Anterior cingulate cortex (tissue), 58 donors: ENCODE measurements at places on chromosomes 12 and 14.

- peak; percentile 13 for DNase-seq
These were observed at the start of gene NFE2 for GRCh38 chr12:54300732-54301427. NFE2 (minus strand) TSS chr12:54301015; CDS start chr12:54295248, 5,767 bp downstream.

DNA sequence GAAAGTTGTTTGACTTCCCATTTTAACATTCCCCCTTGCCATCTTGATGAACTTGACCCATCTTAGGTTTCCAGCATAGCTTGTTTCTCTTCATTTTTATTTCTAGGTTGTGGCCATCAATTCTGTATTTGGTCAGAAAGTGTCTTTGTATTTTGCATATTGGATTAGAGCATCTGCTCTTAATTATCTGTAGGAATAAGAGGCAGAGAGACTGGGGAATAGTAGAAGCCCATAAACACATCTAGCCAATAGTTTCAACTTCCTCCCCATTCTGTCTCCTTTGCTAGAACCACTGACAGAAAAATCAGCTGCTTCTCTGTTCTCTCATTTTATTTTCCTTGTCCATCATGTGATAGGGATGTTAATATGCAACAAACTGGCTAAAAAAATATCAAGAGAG lies 8.2 kb downstream of the SOCS2 start:
- no peak for DNase-seq

DNA sequence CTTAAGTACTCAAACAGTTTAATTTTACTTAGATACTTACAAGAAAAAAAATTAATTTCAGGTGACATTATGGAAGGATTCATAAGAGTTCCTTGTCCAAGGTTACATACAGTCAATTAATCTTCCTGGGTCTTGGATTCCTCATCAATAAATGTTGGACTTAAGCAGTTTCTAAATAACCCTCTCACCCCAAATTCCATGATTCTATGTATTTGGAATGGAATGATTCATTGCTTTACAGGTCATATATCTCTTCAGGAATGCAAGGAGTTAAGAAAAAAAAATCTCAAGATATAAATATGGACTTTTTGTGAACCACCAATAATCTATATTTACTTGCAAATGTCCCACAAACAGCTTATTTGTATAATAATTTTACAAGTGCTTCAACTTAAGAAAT lies 84.2 kb upstream of the BMP4 start:
- DNase-seq: no peak

GRCh38 chr12:50258167-50258551 lies 25.2 kb downstream of the LIMA1 start:
- DNase-seq: no peak

DNA sequence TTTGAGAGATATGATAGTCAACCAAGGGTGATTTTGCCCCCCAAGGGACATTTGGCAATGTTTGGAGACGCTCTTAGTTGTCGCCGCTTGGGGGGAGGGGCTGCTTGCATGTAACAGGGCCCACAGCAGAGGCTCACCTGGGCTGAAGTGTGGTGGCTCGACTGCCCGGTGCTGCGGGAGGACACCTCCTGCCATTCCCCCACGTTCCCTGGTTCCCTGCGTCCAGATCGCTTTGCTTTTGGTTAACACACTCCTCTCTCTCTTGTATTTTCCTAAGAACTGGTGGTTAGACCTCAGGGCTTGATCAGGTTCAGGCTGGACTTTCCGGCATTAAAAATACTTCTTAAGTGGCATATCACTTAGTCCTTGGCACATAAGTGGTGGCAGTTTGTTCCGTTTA lies 18.9 kb downstream of the PPP2R5C start:
- DNase-seq: no peak

GRCh38 chr12:93223440-93224426 lies 154.0 kb upstream of the NUDT4 start:
- DNase-seq: no peak

DNA sequence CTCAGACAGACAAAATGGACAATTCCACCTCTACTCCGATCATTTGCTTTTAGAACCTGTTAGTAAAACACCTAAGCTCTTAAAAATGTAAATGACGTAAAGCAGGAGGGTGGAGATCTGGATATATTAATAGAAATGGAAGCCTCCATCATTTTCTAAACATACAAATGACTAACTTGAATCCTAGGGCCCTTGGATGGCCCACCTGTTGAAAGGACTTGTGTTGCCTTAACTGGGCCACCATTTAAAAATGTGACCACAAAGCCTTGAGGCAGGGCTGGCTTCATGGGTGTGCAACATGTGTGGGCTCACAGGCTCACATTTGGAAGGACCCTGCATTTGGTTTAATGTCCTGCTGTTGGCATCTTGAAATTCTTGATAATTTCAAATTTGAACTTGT lies 131.5 kb upstream of the PRMT8 start:
- DNase-seq: no peak

DNA sequence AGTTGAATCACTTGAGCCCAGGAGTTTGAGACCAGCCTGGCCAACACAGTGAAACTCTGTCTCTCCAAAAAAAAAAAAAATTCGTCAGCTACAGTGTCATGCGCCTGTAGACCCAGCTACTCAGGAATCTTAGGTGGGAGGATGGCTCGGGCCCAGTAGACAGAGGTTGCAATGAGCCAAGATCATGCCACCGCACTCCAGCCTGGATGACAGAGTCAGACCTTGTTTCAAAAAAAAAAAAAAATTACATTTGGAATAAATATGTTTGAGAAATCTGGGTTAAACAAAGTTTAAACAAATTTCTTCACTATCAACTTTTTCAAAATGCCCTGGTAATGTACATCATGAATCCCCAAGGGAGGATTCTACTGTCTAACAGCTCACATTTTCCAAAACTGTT lies 187.0 kb upstream of the RASSF8 start:
- DNase-seq: no peak

DNA sequence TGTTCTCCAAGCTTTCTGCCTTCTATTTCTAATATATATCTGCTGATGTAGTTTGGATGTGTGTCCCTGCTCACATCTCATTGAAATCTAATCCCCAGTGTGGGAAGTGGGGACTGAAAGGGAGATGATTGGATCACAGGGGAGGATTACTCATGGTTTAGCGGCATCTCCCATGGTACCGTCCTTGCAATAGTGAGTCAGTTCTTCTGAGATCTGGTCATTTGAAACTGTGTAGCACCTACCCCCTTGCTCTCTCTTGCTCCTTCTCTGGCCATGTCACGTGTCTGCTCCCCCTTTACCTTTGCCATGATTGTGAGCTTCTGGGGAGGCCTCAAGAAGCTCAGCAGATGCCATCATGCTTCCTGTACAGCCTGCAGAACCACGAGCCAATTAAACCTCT lies 26.2 kb upstream of the ALX1 start:
- DNase-seq: no peak

GRCh38 chr14:54622192-54622958 lies 55.4 kb downstream of the SAMD4A start:
- no peak for DNase-seq

- DNase-seq: no peak
These were observed 5.9 kb upstream of the TMEM119 start for GRCh38 chr12:108603743-108604142.

GRCh38 chr14:34498684-34499412 lies 36.8 kb upstream of the SPTSSA start:
- DNase-seq: no peak

GRCh38 chr12:96486751-96487613 lies 2.4 kb upstream of the CFAP54 start:
- no peak for DNase-seq

DNA sequence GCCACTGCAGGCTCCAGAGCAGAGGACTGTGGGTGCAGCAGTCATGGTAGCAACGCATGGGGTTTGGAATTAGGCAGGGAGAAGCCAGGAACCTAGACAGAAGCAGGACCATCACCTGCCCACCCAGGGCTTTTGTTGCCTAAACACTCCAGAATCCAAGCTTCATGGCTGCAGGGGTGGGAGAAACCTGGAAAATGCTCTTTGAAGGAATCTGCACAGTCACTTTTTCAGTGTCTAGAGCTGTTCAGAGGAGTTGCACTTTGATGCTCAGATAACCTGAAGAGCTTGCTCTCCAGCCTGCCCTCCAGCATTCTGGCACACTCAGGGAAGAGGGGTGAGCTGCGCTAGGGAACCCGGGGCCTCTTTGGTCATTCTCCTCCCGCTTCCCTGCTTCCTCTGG lies 1.6 kb upstream of the CELA1 start:
- DNase-seq: no peak

- no peak for DNase-seq
These were observed 29.5 kb upstream of the INF2 start for GRCh38 chr14:104659764-104660523.

GRCh38 chr12:57844709-57845477 lies 1.6 kb downstream of the CTDSP2 start:
- DNase-seq: no peak

- no peak for DNase-seq
These were observed 2.3 kb downstream of the LAG3 start for GRCh38 chr12:6774499-6775062.

DNA sequence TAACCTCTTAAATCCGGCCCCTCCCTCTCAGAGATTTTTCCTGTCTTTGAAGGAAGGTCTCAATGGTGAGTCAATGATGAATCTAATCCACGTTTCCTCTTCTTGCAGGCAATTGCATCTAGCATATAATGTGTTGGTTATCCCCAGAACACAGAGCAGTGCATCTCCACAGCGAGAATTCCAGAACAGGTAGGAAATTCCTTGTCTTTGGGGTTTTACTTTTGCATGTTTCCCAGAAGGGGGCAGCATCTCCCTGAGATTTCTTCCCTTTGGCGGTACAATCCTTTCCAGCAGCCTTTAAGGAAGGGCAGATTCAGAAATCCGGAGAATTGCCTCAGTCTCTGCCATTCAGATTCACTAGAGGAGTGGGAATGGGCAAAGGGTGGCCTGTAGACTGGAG lies 128.0 kb downstream of the KCNA5 start:
- DNase-seq: no peak

GRCh38 chr14:32476532-32476931 lies 147.4 kb downstream of the AKAP6 start:
- no peak for DNase-seq
